ENCODE measurements at places on chromosomes 7 and 10. TPM values are rescaled to one million over a fixed set of nuclear protein-coding genes. Genes with fewer than 3 reads are reported as not detected.

Gene ARMC3
- under 0.01 TPM for total RNA-seq

Gene PAPOLB
- under 0.01 TPM for total RNA-seq

Gene INSYN2A
- under 0.01 TPM for total RNA-seq

Gene OR2A5
- total RNA-seq, result not detected

Gene PLCE1
- total RNA-seq, result 0.29 TPM

Gene ASB10
- not detected for total RNA-seq

Gene RARRES2
- 35.2 TPM for total RNA-seq

Gene ZSCAN25
- total RNA-seq, result 15.9 TPM

Gene TYW1B
- 4.8 TPM for total RNA-seq

Gene MYO3A
- total RNA-seq, result not detected

All from placental pericyte (primary cell).